NCI-H524 (cell line): ENCODE measurements at places on chromosomes 6 and 20.

DNA sequence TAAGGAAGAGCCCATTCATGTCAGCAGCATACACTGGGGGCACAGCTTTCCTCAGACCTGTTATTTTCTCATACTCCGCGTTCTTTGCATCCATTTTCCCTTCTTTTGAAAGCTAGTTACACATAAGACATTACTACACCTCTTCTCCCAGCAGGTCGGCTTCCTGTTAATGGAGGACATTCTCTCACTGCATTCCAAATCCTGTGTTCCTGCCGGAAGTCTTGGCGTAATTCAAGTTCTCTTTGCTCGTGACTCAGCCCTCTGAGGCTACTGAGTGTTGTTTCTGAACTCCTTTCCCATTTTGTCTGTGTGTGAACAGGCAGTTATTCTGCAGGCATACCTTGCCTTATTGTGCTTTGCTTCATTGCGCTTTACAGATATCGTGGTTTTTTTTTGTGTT is 97.5 kb upstream of the ZBTB24 start:
- no peak for DNase-seq

DNA sequence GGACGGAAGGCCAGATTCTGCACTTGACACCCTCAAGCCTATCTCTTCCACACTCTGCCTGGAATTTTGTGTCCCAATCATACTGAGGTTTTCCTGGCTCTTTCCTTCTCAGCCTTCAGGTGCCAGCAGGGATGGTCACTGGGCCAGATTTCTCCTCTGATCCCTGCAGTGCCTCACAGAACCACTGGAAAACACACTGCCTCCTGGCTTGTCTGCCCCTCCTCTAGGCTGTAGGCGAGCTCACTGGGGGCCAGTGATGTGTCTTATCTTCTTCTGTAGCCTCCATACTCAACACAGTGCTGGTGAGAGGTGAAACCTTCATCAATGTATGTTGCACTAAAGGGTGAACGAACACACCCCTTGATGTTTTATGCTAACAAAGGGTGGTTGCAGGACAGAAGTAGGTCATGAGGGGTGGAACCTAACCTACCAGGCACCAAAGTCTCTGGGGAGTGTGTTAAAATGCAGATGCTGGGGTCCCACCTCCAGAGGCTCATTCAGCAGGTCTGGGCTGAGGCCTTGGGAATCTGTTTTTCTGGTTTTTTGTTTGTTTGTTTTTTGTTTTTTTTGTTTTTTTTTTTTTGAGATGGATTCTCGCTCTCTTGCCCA is 80.3 kb downstream of the CDH26 start:
- DNase-seq = no peak

GRCh38 chr20:48851579-48851978 is 23.8 kb upstream of the PREX1 start:
- DNase-seq = no peak

GRCh38 chr20:22687676-22688349 is 103.4 kb upstream of the FOXA2 start:
- DNase-seq = no peak

DNA sequence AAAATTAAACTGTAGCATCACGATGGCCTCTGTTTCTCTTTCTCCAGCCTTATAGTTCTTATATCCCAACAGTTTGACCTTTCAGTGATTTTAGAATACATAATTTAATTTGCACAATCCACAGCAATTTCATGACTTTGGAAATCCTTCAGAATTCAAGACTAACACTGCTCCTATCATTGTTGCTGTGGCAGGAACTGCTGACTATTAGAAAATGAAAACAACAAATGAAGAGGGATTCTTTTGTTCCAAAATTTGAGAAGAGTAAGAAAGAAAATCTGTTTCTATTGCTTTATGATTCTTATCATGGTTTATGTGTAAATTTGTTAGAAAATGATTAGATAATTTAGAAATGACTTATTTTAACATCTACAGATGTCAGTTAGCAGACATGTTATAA is 604.0 kb upstream of the ADGRB3 start:
- DNase-seq = no peak

- no peak for DNase-seq
These were observed 32.8 kb upstream of the GMPR start for GRCh38 chr6:16205377-16206144.

DNA sequence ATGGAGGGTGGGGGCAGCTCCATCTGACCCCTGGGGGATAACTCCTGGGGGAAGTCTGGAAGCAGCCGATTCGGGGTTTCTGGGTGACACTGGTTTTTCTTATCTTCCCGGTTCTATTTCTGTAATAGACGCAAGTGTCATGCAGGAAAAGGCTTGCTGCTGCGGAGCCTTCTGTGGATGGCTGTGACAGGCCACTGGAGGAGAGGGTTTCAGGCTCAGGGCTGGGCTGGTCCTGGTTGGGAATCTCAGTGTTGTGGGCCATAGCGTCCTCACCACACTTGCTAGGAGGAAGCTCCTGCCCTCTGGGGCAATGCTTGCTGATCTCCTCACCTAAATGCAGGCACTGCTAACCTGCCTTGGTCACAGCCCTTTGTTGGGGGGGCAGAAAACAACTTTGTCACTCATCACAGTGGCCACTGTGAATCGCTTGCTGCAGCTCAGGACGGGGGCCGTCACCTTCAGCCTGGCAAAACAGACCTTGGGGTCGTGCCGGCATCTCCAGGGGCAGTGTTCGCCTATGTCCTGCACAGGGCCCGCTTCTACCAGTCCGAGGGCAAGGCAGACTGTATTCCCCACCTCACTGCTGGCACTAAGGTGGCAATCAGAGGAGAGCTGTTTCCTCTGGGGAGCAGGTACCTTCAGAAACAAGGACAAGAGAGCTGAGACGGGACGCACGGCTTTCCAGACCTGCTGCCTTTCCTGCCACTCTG is 4.4 kb upstream of the TUBB1 start:
- no peak for DNase-seq

DNA sequence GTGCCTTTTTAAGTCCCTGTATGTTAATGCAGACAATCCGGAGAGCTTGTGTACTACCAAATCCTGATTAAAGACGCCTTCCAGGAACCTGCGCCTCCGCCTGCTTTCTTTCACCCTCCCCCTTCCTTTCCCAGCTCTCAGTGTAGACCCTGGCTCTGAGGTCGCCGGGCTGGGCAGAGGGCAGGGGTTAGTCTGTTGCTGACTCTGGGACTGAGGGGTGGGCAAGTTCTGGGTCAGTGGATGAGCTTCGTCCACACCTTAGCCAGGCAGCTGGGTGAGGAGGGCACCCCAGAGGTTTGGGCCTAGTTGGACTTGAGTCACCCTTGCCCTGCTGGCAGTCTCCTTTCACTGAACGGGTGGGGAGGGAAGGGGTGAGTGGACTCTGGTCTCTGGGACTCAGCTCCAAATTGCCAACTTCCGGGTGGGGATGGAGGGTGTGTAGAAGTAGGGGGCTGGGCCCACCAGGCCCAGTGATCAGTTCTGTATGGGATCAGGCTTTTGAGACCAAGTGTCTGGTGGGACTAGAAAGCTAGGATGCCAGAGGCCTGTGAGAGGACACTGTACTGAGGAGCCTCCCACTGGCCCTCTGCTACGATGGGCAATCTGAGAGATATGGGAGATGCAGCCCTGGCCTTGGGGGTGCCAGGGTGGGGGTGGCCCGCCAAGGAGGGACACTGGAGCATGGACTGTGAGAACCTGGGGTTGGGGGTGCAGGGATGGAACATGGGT is 21.3 kb upstream of the SLC22A7 start:
- DNase-seq = no peak

DNA sequence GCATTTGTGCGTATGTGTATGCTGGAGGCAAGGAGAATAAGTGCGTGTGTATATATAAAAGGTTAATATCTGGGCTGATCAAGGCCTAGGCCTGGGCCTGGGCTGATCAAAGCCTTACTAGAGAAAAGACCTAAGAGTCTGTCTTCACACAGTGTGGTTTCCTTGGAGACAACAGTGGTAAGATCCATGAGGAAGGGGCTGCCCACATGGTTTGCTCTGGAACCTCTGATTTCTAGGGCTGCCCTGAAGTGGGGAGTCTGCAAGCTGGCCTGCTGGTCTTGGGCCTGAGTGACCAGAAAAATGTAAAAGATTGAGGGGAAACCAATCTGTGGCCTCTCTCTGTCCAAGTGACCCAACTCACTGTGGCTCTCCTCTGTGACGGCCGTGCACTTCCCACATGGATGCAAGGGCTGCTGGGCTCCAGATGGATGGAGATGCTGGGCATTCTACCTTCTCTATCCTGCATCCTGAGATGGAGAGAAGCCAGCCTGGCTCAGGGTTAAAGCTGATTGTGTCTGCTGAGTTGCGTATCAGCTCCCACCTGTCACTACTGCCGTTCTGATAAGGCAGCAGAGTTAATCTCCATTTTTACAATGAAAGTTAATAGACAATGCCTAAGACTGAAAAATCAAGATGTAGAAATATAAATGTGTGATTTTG is 90.3 kb upstream of the NXT1 start:
- no peak for DNase-seq

DNA sequence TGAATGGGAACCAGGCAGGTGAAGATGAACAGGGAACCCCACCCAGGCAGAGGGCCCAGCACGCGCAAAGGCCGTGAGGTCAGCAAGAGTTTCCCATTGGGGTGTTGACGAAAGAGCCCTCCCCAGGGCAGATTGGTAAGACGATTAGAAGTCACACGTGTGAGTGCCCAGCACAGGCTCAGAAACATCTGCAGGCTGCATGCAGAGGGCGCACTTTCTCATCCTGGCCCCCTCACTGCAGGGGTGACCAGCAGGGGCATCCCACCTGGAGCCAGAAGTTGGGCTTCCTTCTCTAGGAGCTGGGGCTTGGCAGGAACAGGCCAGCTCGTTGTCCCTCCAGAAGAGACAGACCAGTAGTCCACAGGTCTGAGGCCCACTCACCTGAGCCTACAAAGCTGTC is 38.4 kb downstream of the VSTM2L start:
- no peak for DNase-seq

DNA sequence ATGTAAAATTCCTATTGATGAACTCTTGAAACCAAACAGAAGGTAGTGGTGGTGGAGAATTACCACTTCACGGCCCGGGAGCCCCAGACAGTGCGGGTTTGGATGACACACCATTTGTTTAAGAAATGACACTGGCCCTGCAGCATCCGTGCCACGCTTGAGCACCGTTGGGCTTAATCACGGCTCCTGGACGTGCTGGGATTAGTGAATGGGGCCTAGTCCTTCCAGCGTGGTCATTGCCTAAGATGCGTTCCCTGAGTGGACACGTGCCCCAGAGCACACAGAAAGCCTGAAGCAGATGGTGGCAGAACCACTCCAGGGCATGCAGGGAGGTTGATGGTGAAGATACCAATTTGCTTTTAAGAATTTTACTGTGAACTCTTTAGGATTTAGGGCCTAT is 14.5 kb downstream of the STX16 start:
- peak; percentile 89 for DNase-seq

DNA sequence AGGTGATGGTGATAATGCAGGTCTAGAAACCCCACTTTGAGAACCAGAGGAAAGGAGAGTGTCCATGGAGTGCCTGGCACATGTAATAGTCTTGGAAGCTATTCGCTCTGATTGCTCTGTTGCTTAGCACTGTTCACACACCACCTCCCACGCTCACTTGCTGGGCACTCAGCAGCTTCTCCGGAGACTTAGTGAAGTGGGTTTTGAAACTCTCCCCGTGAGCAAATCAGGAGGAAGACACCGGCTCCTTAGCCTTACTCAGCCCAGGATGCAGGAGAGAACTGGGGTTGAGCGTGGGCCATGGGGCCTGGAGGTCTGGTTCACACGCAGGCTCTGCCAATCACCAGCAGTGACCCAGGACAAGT is 22.2 kb downstream of the BMP7 start:
- no peak for DNase-seq

DNA sequence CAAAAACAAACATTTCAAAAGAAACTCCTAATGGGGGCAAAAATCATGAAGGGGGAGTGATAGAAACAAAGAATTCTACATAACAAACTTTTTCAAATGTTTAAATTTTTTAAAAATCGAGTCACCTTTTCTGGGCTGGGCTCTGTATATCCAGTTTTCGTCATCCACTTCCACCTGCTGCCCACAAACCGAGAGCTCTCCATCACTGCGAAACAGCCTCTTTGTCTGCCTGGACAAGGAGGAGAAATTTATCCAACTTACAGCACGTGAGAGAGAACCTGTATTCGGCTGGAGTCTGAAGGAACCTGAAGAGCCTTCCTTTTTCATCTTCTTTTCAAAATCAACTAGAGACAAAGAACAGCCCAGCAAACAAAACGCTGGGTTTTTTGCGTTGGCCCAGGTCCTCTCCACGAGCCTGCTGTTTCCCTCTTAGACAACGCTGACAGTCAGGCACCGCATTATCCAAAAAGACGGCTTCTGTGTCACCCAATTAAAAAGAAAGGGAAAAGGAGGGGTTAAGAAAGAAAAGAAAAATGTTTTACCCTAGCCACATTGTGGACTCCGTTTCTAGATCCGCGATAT is 72.4 kb upstream of the NHSL1 start:
- DNase-seq = peak; percentile 64

- DNase-seq = no peak
These were observed 302.7 kb upstream of the PRDM1 start for GRCh38 chr6:105783333-105783935.

DNA sequence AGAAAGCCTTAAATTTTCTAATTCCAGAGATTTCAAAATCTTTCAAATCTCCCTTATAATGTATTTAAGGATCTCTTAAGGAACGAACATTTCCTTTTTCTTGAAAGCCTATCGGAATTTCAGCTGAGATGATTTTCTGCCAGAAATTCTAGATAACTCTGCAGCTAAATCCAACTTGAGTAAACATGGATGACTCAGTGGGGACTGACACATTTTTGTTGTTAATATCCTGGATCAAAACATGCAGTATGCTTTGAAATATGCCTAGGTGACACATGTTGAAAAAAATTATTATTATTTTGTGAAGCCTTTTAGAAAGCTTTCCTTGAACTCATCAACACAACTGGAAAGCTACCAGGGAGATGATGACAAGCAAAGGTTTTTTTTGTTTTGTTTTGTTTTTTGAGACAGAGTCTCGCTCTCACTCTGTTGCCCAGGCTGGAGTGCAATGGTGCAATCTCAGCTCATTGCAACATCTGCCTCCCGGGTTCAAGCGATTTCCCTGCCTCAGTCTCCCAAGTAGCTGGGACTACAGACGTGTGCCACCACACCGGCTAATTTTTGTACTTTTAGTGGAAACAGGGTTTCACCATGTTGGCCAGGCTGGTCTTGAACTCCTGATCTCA is 140.1 kb upstream of the SNX9 start:
- no peak for DNase-seq

- DNase-seq = no peak
These were observed 16.2 kb upstream of the BEND6 start for GRCh38 chr6:56938649-56939191.

DNA sequence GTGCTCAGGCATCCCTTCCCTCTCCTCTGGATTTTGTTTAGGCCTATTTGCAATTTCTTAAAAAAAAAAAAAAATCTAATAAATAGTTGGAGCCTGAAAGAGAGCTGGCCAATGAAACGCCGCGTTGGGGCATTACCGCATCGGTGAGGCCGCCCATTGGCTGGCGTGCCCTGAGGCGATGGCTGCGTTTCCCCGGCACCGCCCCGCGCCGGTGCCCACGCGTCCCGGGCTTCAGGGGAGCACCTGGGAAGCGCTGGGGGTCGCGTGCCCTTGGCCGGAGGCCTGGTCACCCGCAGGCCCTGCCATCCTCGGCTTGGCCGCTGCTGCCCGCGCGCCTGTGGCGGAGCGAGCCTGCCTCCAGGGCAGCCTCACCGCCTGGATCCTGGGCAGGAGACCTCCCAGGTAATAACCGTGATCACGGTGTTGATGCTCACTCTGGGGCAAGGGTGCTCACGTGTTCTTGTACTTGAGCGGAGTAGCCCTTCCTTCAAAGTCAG is 155.4 kb downstream of the NRN1 start:
- peak; percentile 69 for DNase-seq
